Left ventricle myocardium inferior (tissue), 1 donor: ENCODE measurements at places on chromosomes 1 and 21. TPM values are rescaled to one million over a fixed set of nuclear protein-coding genes. Genes with fewer than 3 reads are reported as not detected.

DNA sequence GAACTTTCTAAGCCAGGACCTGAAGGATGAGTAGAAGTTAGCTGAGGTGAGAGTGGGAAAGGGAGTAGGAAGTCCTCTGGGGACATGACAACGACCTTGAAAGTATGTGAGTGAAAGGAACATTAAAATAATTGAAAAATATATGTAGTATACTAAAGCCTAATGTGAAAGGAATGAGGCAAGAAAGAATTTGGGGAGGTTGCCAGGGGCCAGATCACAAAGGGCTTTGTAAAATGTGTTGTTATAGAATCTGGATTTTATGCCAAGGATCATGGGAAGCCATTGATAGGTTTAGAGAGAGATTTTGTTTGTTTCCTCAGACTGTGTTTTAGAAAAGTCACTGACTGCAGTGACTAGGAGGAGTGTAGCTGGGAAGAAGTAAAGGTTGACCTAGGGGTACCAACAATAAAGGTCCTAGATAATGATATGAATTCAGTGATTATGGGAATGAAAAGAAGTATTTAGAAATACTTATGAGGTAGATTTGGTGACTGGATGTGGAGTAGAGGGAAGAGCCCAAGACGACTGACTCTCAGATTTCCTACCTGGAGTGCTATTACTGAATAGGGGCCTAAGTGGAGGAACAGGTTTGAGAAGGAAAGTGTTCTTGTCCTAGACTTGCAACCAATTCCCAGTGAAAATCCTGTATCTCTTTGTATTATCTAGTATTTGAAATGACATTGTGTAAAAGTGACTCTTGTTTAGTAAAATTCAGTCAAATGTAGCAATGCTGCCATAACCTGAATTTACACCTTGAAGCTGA lies 179.8 kb downstream of the PHTF1 start:
- no peak for DNase-seq

GRCh38 chr1:196387766-196388165 lies 220.5 kb downstream of the KCNT2 start:
- DNase-seq: no peak

- no peak for DNase-seq
These were observed 54.4 kb downstream of the CNIH3 start for GRCh38 chr1:224670506-224670905.

DNA sequence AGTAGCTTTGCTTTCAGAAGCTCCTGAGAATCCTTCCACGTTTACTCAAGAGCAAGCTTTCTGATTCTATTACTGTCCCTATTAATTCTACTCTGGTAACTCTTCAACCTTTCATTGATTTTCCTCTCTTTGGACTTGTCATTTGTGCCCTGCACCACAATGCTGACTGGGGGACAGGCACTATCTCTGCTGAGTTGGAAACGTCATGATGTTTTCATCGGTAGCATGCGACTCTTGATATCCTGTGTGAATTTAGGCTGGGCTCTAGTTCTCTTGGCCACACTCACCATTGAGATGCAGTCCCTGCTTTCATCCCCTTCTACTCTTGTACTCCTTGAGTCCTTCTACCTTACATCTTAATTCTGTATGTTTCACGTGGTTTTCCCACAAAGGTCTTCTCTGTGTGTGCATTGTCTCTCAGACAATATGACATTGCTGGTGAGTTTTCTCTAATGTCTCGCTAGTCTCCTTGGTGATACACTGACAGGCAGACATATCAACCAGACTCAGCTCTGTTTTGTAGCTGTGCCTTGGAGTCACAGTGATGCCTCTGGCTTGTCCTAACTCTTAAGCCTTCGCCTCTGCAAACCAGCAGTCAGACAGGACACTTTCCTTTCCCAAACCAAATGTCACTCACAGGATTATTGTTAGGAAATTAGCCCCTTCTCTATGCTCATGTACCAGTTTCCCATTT lies 223.6 kb upstream of the ADGRL2 start:
- no peak for DNase-seq

- no peak for DNase-seq
These were observed 121.4 kb upstream of the ZBTB40 start for GRCh38 chr1:22330092-22330759.

DNA sequence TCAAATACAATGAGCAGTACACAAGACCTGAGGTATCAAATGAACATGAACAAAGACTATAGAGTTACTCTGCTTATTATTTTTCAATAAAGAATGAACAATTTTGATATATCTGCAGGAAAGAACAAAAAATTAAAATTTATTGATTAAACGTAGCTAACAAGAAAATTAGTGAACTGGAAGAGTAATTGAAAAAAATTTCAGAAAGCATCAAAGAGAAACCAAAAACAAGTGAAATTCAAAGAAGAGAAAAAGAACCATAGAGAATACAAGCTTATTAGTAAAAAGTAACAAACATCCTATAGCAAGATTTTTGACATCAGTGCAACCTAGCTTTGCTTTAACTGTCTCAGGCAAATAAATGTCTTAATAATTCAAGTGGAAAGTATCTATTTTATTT lies 106.6 kb downstream of the LRRIQ3 start:
- DNase-seq: no peak

DNA sequence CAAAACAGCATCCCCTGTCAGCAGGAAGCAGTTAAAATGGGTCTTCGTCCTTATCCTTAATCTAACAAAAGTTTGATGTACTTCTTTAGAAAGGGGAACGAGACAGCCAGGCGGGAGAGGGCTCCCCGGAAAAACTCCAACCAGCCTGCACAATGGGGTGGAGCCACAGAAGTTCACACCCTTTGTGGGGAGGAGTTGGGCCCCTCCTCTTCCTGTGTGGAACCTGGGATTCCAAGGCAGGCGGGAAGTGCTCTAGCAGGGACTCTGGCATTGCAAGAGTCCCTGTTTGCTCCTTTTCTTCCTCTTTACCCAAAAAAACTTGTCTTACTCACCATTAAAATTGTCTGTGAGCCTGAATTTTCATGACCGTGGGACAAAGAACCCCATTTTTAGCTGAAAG lies 47.7 kb downstream of the FCRL5 start:
- no peak for DNase-seq

The RAB25 gene
- not detected for total RNA-seq

DNA sequence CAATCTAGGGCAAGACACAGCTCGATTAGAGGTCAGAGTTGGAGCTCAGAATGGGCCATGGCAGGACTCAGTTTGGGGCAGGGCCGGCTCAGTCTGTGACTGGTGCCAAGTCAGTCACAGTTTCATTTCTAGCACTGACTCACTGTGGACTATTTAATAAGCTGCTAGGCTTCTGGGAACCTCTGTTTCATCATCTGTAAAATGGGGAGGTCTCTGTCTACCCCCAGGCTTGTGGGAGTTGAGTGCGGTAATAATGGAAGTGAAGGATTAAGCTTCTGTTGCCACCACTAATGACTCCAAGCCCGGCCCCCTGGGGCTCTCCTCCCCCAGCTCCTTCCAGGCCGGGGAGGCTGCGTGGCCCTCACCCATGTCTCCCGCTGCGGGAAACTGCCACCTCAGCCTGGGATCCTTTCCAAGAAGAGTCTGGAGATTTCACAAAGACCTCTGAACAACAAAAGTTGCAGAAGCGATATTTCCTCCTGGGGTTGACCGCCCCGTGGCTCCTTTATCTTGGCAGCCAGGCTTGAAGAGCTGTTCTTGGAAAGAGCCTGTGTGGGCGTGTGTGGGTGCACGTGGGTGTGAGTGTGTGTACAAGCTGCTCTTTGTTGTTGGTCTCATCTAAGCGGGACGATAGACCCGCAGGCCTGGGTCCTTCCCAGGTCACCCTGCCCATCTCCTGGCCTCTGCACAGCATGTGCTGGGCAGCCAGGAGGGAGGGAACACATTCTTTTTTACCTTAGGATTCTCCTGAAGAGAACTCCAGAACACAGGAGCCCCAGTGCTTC lies 29.1 kb downstream of the KNCN start:
- DNase-seq: no peak

DNA sequence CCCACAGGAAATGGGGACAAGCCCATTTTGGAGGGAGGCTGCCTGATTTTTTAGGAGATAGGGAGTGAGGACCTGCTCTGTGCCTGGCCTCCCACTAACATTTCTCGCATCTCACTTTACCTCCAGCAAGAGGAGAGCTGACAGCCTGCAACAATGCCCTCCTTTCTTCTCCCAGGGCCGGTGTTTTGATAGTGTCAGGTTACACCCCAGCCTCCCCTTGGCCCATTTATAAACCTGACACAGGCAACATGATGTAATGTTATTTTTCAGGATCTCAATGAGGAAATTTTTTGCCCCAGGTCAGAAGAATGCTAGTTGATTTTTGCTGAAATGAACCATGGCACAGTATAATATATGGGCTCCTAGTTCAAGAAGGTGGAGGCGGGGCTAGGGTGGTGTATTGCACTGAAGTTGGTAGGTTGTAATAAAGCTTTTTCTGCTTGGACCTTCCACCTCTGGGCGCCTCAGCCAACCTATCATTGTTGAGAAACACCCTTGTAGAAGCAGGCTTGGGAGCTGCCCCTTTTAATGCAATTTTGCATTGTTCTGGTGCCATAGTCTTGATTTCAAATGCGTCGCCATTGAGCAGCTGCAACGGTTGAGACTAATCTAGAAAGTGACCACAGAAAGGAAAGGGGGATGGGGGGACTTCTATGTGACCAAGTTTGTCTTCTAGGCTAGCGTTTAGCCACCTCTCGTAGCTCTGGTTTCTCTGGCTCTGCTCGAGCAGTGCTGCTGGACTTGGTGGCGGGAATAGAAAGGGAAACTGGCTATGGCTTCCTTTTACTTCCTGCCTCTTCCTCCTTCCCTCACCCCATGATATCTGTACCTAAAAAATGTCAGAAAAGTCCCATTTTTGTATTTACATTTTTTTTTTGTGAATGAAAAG lies 53.0 kb downstream of the PBX1 start:
- DNase-seq: no peak

GRCh38 chr1:41802532-41803501 lies 115.9 kb downstream of the HIVEP3 start:
- peak; percentile 68 for DNase-seq

The NR0B2 gene
- total RNA-seq: 7.2 TPM
